Activated T-helper 2 cell treated with anti-CD3 and anti-CD28 coated beads, Interferon-gamma antibody, Interleukin-2, Interleukin-4, amounts not matched to agents 10 μg/mL and 5 μg/mL and 100 μg/mL, durations not matched to agents 14 hours and 24 hours and 36 hours (primary cell): ENCODE measurements at places on chromosomes 7 and 10.

DNA sequence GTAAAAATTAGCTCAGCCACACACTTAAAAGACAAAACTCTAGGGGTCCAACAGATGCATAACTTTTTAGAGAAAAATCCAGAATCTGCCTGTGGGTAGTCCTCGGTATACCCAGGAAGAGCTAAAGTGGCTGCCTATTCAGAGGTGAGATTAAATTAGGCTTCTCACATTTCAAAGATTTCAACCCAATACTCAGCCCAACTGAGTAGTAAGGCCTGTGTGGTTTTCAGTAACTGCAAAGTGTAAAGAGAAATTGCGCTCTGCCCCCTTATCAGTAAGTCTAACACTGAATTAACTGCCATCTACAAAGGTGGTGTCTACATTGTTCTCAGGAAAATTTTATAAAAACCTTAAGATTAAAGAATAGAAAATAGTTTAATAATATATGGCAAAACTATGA lies 88.2 kb downstream of the ELMO1 start:
- no peak overlapping the region for H3K27ac ChIP-seq
- H3K36me3 ChIP-seq = peaks cover 8% of the 10 kb centered on the region
- no peaks in the 10 kb centered on the region for H3K27me3 ChIP-seq
- no peak for DNase-seq
- H3K4me3 ChIP-seq = peak overlapping the region; percentile 15

DNA sequence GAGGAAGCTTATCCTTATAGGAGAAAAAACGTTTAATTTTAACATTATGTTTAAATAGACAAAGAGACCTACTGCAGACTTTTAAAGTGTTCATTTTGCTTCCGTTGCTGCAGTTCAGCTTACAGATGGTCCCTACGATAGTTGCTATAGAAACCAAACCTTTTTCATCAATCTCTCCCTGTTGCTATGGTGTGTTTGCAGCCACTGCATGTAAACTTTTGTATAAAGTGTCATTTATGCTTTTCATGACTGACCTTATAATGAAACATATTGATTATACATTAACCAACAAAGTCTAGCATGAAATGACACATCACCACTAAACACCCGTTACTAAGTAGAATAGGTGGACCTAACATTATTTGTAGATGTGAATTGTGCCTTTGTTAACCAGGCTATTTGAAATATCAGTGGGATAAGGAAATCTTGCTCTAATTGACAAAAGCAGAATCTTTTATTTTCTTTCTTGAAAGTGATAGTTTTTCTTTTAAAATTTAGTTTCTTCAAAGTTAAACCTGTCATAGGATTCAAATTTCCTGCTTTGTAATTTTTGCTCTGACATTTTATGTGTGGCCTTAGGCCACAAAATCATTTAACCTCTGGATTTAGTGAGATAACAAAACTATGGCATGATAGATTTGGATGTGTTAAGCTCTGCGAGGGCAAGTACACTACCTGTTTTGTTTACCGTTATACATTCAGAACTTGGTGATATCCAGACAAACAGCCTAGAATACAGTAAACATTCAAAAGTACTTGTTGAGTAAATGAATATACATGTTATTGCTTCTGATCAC lies 64.0 kb downstream of the CACNB2 start:
- no peak overlapping the region for H3K4me3 ChIP-seq
- H3K36me3 ChIP-seq = no peaks in the 10 kb centered on the region
- no peak for DNase-seq
- peaks cover 2% of the 10 kb centered on the region for H3K4me1 ChIP-seq
- H3K27ac ChIP-seq = no peak overlapping the region
- H3K27me3 ChIP-seq = no peaks in the 10 kb centered on the region

DNA sequence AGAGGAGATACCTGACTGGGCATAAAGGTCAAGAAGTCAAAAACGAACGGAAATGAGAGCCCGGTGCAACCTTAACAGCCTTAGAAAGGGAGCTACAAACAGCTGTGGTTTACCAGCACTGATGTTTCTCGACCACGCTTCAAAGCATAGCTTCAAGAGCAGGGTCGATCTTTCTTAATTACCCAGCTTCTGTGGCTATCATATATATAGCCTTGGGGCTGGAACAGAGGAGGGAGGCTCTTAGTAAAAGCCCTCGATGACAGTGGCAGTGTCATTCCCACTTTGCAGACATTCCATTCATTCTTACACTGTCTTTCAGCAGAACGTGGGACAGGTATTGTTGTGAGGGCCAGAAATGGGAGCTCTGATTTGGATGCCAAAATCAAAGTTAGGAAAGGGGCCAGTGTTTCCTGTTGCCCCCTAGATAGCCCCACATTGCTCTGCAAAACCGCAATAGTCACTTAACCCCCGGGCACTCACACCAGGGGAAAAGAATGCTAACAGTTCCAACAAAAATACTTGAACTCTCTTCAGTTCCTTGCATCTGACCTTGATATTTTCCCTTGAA lies 141.5 kb downstream of the MTPAP start:
- H3K27me3 ChIP-seq = peaks cover 25% of the 10 kb centered on the region
- H3K27ac ChIP-seq = no peak overlapping the region
- DNase-seq = no peak

DNA sequence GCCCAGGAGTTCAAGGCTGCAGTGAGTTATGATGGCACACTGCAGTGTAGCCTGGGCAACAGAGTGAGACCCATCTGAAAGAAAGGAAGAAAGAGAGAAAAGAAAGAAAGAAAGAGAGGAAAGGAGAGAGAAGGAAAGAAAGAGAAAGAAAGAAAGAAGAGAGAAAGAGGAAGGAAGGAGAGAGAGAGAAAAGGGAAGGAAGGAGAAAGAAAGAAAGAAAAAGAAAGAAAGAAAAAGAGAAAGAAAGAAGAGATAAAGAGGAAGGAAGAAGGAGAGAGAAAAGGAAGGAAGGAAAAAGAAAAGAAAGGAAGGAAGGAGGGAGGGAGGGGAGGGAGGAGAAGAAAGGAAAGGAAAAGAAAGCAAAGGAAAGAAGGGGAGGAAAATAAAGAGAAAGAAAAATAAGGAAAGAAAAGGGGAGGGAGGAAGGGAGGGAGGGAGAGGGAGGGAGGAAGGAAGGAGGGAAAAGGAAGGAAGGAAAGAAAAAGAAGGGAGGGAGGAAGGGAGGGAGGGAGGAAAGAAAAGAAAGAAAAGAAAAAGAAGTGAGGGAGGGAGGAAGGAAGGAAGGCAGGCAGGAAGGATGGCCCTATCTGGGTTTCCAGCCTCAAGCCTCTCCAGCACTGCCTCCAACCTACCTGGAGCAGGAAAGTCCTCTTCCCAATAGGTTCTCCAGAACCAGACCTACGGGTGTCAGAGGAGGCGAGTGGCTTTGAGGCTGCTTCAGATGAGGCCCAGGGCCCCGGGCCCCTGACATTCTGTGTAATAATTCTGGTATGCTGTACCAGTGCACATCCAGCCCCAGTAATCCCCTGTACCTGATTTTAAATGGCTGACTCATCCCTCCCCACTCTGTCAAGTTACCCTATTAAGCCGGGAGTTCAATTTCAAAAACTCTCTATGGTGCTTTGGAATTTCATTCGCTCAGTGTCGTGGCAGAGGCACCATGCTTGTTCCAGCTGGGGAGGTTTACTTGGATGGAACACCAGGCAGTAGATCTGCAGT lies 6.8 kb upstream of the PARD3 start:
- no peaks in the 10 kb centered on the region for H3K4me1 ChIP-seq
- DNase-seq = no peak
- H3K36me3 ChIP-seq = no peaks in the 10 kb centered on the region
- H3K27me3 ChIP-seq = peaks cover 19% of the 10 kb centered on the region
- no peak overlapping the region for H3K4me3 ChIP-seq

DNA sequence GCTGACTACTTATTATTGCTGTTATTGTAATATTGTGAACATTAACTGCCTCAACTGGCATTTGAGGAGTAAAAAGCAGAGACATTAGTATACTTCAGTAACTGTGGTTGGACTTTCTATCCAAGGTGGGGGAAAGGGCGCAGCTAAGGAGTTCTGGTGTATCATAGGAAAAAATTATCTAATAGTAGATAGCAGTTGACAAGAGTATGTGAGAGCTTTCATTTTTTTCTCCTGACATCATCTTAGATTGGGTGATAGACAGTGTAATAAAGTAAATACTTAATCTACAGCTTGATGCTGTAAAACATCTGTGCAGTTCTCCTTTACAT lies 68.9 kb downstream of the PHTF2 start:
- no peak overlapping the region for H3K4me3 ChIP-seq
- no peaks in the 10 kb centered on the region for H3K27me3 ChIP-seq
- H3K36me3 ChIP-seq = peaks cover 23% of the 10 kb centered on the region
- H3K27ac ChIP-seq = no peak overlapping the region
- H3K4me1 ChIP-seq = peaks cover 15% of the 10 kb centered on the region

GRCh38 chr10:112231602-112232400 lies 48.2 kb upstream of the GPAM start:
- H3K4me1 ChIP-seq = no peaks in the 10 kb centered on the region
- H3K36me3 ChIP-seq = no peaks in the 10 kb centered on the region
- H3K27me3 ChIP-seq = no peaks in the 10 kb centered on the region
- DNase-seq = no peak
- no peak overlapping the region for H3K4me3 ChIP-seq

GRCh38 chr10:113216102-113216501 lies 266.1 kb downstream of the TCF7L2 start:
- no peaks in the 10 kb centered on the region for H3K36me3 ChIP-seq
- no peak overlapping the region for H3K4me3 ChIP-seq
- H3K27me3 ChIP-seq = peaks cover 4% of the 10 kb centered on the region
- H3K27ac ChIP-seq = no peak overlapping the region

GRCh38 chr10:75681334-75681733 lies 249.9 kb downstream of the LRMDA start:
- no peaks in the 10 kb centered on the region for H3K36me3 ChIP-seq
- no peak overlapping the region for H3K27ac ChIP-seq
- no peaks in the 10 kb centered on the region for H3K4me1 ChIP-seq

DNA sequence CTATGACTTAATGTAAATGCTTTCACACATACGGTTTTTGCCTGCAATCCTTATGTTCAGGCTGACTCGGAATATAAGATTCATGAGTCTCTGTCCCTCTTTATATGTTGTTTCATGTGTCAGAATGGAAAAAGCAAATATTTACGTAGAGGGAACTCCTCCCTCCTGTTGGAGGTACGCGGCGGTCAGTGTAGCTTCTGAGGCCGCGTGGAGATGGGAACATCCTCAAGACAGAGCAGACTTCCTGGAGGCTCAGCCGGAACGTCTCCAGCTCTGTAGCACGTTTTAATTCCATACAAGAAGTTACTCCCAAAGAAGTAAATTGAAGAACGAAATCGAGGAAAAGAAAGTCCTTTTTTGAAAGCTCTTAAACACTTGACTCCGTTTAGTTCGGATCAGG lies 248.3 kb downstream of the EBF3 start:
- no peaks in the 10 kb centered on the region for H3K27me3 ChIP-seq
- no peak overlapping the region for H3K4me3 ChIP-seq
- no peak for DNase-seq
- H3K27ac ChIP-seq = no peak overlapping the region
- no peaks in the 10 kb centered on the region for H3K4me1 ChIP-seq

- peaks cover 62% of the 10 kb centered on the region for H3K36me3 ChIP-seq
- H3K4me1 ChIP-seq = peaks cover 41% of the 10 kb centered on the region
- DNase-seq = no peak
- no peaks in the 10 kb centered on the region for H3K27me3 ChIP-seq
- no peak overlapping the region for H3K27ac ChIP-seq
- H3K4me3 ChIP-seq = no peak overlapping the region
These were observed 8.0 kb downstream of the PARP12 start for GRCh38 chr7:140054751-140055150.

GRCh38 chr7:98921608-98922372 lies 43.5 kb downstream of the TRRAP start:
- no peaks in the 10 kb centered on the region for H3K27me3 ChIP-seq
- no peak for DNase-seq
- no peak overlapping the region for H3K4me3 ChIP-seq
- no peak overlapping the region for H3K27ac ChIP-seq

DNA sequence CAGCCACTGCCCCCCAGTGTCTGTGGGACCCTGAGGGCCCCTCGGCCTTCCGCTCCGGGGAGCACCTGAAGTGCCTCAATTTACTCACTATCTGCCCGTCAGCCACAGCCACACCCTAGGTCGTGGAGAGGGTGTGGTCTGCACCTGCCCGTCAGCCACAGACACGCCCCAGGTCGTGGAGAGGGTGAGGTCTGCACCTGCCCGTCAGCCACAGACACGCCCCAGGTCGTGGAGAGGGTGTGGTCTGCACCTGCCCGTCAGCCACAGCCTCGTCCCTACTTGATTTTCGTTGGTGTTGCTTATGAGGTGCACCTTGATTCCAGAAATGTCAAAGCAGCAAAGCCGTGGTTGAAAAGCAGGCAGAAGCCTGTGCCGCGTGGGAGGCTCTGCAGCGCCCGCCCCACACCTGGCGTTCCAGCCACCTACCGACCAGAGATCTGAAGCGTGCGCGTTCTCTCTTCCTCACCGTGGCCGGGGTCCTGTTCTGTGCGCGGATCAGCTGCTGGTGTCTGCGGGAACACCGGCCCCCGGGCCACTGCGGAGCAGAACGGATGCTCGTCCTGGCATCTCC lies 101.6 kb downstream of the DYNC2I1 start:
- peak overlapping the region; percentile 71 for H3K4me3 ChIP-seq
- peaks cover 21% of the 10 kb centered on the region for H3K27me3 ChIP-seq
- H3K36me3 ChIP-seq = no peaks in the 10 kb centered on the region
- peaks cover 9% of the 10 kb centered on the region for H3K4me1 ChIP-seq
- H3K27ac ChIP-seq = no peak overlapping the region

GRCh38 chr7:25515633-25516275 lies 287.5 kb upstream of the NPVF start:
- no peak for DNase-seq
- peaks cover 3% of the 10 kb centered on the region for H3K36me3 ChIP-seq
- H3K27ac ChIP-seq = no peak overlapping the region
- H3K4me3 ChIP-seq = no peak overlapping the region
- H3K27me3 ChIP-seq = peaks cover 2% of the 10 kb centered on the region

GRCh38 chr7:84876061-84876821 lies 310.6 kb downstream of the SEMA3D start:
- no peak overlapping the region for H3K4me3 ChIP-seq
- H3K27ac ChIP-seq = no peak overlapping the region
- DNase-seq = no peak
- no peaks in the 10 kb centered on the region for H3K36me3 ChIP-seq
- H3K27me3 ChIP-seq = no peaks in the 10 kb centered on the region

DNA sequence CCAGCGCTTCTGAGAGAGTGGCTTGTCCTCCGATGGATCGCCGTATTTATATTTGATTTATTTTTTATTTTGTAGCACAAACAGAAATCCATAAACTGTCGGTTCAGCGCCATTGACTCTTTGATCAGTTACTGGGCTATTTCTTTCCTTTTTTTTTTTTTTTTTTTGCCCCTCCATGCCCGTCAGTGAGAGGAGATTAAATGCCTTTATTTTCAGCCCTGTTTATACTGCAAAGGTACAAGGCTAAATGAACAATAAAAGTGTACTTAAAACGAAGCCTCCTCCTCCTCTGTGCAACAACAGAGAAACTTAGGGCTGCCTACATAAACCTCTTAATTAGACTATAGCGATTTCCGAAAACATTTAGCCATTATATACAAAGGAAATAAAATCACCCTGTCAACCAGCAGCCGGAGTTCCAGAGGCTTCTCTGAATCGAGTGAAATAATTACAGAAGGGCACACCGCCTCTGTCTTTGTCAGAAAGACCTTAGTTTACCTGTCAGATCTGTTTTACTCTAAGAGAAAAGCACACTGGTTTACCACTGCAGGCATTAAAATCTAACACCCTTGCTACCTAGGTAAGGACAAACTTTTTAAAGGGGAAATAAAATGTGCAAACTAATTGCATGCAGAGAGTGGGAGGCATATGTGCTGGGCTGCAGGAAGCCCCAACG lies 3.5 kb downstream of the EBF3 start:
- peaks cover 63% of the 10 kb centered on the region for H3K27me3 ChIP-seq
- H3K36me3 ChIP-seq = peaks cover 2% of the 10 kb centered on the region
- H3K4me3 ChIP-seq = no peak overlapping the region
- peaks cover 6% of the 10 kb centered on the region for H3K4me1 ChIP-seq
- no peak for DNase-seq
